Neuronal stem cell (in vitro differentiated cells): ENCODE measurements at places on chromosomes 7 and 10.

GRCh38 chr7:26428571-26428970, 136.9 kb downstream of the SNX10 start:
- no peak for DNase-seq

- DNase-seq: no peak
Observed at GRCh38 chr10:104197364-104197763, 34.8 kb downstream of the CFAP43 start.

- no peak for DNase-seq
Observed at GRCh38 chr7:55953707-55954475, 2.2 kb downstream of the MRPS17 start.

DNA sequence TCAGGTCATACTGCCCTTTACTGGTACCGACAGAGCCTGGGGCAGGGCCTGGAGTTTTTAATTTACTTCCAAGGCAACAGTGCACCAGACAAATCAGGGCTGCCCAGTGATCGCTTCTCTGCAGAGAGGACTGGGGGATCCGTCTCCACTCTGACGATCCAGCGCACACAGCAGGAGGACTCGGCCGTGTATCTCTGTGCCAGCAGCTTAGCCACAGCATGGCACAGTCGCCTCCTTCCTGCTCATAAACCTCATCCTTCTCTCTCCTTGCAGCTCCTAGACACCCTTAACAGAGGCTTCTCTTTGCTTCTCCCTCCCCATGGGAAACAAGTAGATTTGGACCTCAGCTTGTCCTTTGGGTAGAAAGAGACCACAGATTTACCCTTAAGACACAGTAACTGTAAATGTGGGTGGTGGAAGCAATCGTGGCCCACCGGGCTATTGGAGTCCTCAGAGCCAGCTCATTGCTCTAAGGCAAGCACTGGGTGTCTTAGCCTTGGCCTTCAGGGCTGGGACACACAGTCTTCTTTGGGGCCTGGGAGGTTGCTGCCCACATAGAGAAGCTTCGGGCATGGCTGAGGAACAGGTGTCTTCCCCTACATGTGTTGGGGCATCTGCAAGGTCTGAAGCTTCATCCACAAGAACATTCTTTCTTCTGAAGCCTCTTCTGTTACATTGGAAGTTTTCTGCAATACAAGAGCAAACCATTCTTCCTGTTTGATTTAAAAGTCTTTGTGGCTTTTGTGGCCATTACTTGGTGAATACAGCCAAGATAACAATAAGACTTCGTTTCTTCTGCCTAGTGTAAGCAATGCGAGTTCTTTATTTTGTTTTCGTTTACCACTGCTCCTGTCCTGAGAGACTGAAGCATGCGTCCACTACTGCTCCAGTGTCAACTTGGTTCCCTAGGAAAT, 95.5 kb upstream of the PRSS58 start:
- no peak for DNase-seq

GRCh38 chr7:26398756-26399509, 107.3 kb downstream of the SNX10 start:
- DNase-seq: peak; percentile 67

DNA sequence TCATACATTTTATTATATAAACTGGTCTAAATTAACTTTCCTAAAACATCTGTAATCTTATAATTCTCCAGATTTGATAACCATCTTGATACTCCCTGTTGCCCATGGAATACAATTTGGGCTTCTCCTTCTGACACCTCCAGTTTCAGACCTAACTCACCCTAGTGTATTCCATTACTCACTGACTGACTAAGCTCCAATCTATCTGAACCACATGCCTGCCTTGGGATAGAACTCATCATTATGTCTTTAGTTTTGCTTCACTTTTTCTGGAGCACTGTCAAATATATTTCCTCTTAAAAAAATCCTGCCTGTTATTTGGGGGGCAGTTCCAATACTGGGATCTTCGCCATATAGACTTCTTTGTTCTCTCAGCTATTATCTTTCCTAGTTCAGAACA, 4.9 kb upstream of the FOXP2 start:
- DNase-seq: no peak

DNA sequence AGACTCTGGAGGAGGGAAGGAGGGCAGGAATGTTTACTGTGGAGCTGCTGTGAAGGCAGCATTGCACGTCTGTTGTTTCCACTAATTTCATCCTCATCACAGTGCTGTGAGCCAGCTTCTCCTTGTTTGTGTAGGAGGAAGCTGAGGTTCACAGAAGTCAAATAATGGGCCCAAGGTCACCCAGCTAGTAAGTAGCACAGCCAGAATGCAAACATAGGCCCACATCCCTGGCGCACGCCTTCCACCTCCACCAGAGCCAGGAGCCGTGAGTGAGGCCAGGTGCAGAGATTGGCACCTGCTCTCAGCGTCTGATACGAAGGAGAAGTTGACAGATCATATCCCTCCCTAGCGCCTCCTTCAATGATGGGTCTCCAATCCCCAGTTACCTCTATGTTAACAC, 93.6 kb downstream of the HTR5A start:
- DNase-seq: no peak

- no peak for DNase-seq
Observed at GRCh38 chr10:122850705-122851640, 5.3 kb upstream of the CUZD1 start.

- no peak for DNase-seq
Observed at GRCh38 chr7:157799076-157799685, 462.4 kb downstream of the DNAJB6 start.

DNA sequence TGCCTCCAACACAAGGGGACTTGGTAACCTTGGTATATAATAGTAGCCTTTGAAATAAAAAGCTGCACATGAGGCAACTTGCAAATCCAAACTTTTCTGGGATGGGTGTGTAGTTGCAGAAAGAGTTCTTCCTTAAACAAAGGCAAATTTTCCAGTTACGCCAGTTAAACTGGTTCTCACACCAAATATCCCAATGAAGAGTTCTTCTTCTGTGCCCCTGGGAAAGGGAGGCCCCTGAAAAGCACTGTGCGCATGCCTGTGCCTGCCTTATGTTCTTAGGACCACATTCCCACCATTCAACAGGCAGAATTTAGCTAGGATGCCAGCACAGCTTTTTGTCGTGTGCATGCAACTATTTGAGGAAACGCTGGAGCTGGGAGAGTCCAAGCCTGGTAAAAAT, 164.8 kb upstream of the SLC25A13 start:
- no peak for DNase-seq

DNA sequence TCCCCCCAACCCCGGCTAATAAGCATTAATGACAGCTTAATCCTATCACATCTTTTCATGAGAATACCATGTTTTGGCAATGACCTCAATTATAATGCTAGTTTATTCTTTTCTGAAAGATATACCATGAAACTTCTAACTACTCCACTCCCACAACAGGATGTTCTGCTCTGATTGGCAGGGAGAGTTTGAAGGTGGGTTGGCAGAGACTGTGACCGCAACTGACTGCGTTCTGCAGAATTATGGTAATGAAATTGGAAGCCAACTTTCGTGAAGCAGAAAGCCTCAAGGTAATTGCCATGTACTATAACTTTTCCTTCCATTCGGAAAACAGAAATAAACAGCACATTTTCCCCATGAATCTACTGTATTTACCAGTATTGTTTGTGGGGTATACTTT, 288.2 kb upstream of the SEMA3D start:
- DNase-seq: no peak

DNA sequence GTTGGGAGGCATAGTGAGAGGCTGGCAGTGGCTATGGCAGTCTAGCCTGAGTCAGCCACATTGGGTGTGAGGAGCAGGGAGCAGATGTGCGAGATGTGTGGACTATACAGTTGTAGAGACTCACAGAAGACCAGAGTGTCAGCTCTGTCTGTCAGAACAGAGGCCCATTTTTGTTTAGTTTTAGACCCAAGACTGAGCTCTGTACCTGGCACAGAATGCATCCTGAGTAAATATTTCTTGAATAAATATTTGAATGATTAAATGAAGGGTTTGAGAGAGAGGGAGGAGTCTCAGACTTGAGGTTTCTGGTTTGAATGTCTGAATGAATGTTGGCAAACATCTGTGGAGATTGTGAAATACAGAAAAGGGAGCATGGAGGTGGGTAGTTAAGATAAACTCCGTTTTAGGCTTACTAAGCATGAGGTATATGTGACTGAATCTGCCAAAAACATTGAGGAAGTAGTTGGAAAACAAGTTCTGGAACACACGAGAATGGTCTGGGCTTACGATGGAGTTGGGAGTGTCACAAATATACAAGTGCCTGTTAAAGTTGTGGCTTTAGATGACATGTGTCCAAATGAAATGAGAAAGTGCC, 3.6 kb downstream of the SEC23IP start:
- DNase-seq: no peak

- no peak for DNase-seq
Observed at GRCh38 chr10:59887006-59887405, 19.4 kb downstream of the CCDC6 start.

GRCh38 chr7:32335107-32335506, 155.1 kb downstream of the LSM5 start:
- DNase-seq: no peak

DNA sequence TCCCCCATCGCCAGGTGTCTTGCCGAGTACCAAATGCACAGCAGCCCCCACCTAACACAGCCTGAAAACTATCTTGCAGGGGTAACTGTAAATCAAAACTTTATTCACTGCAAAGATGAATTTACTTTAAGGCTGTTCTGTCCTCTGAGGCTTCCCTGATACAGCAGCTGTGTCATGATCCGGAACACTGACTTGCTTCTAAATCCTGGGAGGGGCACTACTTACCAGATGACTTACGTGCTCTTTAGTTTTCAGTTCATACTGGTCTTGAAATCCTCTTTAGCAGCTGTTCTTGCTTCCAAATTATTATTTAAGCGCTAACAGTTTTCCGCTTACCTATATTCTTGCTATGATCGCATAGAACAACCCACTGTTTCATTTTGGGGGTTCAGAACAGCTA, 4.9 kb downstream of the DYNC1I1 start:
- DNase-seq: no peak

DNA sequence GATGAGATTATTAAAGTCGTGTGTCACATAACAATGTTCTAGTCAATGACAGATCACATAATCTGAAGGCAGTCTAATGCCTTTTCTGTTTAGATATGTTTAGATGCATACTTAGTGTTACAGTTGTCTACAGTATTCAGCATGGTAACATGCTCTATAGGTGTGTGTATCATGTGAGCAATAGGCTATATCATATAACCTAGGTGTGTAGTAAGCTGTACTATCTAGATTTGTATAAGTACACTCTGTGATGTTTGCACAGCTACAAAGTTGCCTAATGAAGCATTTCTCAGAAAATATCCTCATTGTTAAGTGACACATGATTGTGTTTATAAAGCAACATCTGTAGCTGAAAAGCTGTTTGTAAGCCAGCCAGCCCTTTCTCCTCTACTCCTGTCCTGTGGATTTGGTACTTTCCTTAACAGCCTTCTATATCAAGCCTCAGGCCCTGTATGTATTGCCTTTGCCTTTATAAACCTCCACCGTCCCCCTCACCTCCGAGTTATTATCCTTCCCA, 6.3 kb downstream of the HECTD2 start:
- no peak for DNase-seq

GRCh38 chr7:30351286-30351685, 66.9 kb downstream of the ZNRF2 start:
- no peak for DNase-seq

GRCh38 chr7:41592794-41593193, 110.1 kb downstream of the INHBA start:
- no peak for DNase-seq

DNA sequence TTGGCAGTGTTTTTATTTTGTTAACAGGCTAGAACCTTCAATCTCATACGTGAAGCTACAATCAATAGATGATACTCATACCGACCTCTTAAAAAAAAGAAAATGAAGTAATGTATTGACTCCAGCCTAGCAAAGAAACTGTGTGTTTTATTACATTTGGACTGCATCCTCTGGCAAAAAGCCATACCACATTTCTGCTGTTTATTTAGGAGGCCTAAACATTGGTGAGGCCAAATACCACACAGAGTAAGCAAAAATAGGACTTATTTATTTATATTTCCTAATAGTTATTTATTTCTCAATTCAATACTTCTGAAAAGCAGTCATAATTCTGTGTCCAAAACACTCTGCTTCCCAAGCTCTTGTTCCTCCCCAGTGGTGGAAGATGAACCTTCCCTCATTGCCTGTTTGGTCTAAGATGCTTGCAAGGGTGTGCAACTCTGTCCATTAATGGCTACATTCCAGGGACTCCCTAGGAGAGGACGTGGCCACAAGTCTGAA, 398.8 kb upstream of the KLF6 start:
- DNase-seq: no peak

- DNase-seq: no peak
Observed at GRCh38 chr7:52501696-52502095, 533.7 kb upstream of the POM121L12 start.

DNA sequence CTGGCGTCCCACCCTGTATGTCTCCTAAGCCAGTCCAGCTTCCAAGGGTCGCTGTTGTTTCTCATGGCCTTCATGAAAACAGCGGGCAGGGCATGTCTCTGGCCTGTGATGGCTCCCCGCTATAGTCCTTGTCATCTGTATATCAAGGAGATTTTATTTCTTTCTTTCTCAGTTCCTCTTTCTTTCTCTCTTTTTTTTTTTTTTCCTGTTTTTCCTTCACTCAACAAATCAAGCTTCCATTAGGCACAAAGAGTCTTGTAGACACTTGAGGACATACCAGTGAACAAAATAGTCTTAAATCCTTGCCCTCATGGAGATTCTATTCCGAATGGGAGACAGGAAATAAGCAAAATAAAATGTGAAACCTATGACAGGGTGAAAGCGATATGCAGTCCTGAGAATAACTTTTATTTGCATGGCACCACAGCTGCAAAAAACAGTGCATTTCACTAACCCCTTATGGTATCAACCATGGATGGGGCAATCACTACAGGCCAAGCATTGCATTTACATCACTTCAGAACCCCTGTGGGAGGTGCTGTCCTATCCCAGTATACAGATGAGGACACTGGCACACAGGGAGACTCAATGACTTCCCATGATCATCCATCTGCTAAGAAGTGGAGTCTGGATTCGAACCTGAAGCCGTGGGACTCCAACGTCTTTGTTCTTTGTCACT, 50.7 kb downstream of the SYPL1 start:
- no peak for DNase-seq
